ENCODE measurements at places on chromosomes 7 and 10. TPM values are rescaled to one million over a fixed set of nuclear protein-coding genes. Genes with fewer than 3 reads are reported as not detected.

DNA sequence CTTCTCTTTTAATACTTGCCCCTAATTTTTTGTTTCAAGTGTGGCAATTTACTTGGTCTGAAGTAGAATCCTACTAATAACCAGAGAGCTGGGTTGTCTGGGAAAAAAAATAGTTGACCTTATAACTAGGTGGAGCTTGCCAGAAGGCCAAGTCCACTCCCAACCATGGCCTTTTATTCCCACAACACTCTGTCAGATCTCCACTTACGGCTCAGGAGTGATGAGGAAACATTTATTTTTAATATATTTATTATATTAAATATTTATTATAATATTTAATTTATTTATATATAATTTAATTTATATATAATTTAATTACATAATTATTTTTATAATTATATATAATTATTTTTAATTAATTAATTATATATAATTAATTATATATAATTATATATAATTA, 58.8 kb downstream of the TSPAN12 start:
- no peak for DNase-seq

DNA sequence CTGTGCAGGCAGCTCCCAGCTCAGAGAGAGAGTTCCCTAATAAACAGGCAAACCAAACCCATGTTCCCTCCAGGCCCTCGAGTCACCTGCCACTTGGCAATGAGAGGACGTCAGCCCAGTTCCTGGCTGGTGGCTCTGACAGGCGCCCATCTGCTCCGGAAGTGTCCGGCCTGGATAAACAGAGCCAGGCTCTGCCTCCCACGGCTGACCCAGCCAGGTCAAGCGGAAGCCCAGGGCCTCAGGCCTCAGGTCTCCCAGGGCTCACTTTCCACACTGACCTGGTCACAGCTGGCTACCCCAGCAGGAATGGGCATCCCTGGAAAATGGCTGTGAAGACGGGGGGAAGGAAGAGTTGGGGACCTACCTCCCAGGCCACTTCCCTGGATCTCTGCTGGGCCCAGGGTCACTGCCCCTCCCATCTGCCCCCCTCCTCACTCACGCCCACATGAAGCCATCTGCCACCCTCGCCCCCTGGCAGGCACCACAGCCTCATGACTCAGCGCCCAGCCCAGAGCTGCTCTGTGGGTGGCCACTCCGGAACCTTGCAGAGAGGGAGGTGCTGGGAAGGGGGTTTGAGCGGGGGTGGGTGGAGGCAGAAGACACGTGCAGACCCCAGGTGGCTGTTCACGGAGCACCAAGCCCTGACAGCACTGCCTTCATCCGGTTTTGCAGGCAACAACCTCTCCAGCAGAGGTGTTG, 37.4 kb upstream of the DUSP5 start:
- DNase-seq, result no peak

DNA sequence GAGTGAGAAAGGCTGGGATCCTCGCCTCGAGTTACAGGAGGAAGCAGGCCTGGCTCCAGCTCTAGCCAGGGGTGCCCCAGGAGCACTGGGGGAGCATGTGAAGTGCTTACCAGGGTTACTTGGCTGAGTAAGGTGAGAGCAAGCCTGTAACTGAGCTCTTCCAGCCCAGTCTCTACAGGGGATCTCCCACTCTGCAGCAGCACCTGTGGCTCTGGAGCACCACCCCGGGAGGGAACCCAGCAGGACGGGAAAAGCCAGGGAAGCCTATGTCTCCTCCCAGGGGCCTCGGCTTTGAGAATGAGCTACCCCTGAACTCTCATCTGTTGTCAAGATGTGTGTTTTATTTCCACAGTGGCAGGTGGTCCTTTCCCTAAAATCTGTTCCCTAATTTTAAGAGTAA, 10.6 kb downstream of the LRRC20 start:
- DNase-seq, result no peak

GRCh38 chr7:85573346-85573745, 386.5 kb upstream of the SEMA3D start:
- DNase-seq, result no peak

DNA sequence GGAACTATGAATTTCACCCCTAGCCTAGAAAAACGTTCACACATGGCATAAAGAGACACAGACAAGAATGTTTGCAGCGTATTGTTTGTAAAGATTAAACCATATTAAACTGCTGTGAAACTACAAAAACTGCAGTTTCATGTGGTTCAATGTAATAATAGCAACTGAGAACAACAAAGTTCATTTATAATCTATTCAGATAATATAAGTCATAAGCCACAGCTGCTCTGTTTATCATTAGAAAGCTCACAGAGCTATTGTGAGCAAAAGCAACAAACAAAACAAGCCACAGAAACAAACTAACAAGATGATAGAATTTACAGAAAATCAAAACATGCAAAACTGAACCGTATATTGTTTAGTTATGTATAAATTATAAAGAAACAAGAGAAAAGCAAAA, 113.5 kb downstream of the AHR start:
- no peak for DNase-seq

DNA sequence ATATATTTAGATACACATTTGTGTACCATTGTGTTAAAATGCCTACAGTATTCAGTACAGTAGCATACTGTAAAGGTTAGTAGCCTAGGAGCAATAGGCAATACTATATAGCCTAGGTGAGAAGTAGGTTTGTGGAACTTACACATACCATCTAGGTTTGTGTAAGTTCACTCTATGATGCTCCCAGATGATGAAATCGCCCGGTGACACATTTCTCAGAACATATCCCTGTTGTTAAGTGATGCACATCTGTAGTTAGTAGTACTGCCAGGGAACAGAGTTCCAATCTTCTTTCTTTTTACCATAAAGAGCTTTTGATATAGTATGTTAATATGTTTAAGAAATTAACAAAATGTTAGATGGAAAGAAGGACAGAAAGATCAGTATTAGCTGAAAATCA, 138.2 kb downstream of the SNX13 start:
- DNase-seq, result no peak

Gene RTKN2
- 13.2 TPM for total RNA-seq

Gene CFTR
- 6.6 TPM for total RNA-seq

DNA sequence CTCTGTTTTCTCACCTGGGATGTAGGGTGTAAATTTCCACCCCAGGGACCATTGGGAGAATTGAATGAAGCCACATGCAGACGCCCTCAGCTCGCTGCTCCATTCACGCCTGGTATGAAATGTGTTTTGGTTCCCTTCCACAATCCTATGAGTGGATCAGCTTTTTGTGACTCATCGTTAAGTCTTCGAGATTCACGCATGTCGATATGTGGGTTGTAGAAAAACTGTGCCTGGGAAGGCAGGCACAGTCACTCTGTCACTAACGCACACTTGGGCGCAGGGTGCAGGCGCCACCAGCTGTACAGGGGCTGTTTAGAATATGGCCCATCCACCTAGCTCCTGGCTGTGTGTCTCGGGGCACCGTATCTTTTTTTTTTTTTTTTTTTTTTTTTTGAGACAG, 64.2 kb upstream of the SH2B2 start:
- no peak for DNase-seq

DNA sequence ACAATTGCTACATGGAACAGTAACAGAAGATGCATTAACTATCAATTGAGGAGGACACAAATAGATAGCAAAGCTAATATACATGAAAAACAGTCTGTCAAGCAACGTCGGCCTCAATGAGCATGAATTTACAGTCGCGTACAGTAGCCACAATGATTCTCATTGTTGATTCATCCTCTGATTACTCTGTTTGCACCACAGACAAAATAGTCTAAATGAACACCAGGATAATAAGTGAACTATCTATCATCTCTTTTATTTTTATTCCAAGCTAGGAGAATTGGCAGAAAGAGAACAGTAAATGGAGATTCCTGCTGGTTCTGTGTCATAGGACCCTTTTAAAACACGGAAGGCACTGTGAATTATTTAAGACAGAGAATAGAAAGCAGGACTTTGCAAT, 108.5 kb downstream of the EVX1 start:
- DNase-seq, result no peak

DNA sequence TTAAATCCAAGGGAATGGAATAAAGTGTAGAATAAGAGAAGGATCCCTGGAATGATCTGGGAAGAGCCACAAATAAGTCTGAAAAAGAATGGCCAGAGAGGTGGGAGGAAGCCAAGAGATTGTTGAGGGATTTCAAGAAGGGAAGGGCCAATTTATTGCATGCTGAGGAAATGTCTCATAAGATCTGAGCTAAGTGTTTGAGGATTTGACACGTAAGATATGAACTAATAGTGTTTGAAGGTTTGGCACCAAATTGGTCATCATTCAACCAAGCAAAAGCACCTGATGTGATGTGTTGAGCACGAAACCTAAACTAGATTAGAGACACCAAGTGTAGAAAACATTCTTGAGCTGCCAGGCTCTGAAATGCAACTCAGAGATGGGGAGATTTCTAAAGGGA, 97.9 kb downstream of the TSPAN12 start:
- no peak for DNase-seq

DNA sequence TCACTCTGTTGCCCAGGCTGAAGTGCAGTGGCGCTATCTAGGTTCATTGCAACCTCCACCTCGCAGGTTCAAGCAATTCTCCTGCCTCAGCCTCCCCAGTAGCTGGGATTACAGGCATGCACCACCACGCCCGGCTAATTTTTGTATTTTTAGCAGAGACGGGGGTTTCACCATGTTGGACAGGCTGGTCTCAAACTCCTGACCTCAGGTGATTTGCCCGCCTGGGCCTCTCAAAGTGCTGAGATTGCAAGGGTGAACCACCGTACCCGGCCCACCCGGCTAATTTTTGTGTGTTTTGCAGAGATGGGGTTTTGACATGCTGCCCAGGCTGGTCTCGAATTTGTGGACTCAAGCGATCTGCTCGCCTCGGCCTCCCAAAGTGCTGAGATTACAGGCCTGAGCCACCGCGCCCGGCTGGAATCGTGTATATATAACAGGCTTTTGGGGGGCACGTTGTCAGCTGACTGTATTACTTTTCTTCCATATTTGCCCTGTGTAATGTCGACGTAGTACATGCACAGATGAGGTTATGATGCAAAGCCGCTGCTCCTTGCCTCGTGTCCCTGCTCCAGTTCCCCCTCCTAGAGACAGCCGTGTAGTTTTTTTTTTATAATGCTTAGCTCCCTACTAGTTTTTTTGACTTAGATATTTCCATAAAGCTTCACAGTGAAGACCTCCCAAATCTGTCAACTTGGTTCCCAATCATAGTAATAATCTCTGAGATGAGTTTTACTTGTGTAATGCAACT, 883 bp upstream of the TRA2A start:
- no peak for DNase-seq

Gene CUBN
- total RNA-seq, result 0.98 TPM

- no peak for DNase-seq
These were observed 1.3 kb downstream of the ELN start for GRCh38 chr7:74029089-74029785.

Gene CPVL
- 22.1 TPM for total RNA-seq

- DNase-seq, result no peak
These were observed 1.4 kb upstream of the TWIST1 start for GRCh38 chr7:19118636-19119371.

DNA sequence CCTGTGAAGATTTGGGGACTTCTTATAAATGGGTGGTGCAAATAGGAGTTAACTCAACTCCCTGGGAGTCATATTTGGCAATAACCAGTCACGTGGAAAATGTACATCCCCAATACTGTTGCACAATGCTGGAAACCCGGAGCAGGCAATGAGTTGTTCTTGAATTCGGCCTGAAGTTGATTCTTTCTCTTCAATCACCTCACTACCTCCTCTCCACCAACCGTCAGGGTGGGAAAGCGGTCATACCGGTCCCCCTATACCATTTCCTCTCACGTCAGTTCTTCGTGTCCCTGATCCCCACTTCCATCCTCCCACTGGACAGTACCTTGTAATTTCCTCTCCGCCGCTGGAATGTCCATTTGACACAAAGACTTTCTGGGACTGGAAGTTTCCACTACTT, 2.8 kb downstream of the GIMAP5 start:
- DNase-seq, result no peak

DNA sequence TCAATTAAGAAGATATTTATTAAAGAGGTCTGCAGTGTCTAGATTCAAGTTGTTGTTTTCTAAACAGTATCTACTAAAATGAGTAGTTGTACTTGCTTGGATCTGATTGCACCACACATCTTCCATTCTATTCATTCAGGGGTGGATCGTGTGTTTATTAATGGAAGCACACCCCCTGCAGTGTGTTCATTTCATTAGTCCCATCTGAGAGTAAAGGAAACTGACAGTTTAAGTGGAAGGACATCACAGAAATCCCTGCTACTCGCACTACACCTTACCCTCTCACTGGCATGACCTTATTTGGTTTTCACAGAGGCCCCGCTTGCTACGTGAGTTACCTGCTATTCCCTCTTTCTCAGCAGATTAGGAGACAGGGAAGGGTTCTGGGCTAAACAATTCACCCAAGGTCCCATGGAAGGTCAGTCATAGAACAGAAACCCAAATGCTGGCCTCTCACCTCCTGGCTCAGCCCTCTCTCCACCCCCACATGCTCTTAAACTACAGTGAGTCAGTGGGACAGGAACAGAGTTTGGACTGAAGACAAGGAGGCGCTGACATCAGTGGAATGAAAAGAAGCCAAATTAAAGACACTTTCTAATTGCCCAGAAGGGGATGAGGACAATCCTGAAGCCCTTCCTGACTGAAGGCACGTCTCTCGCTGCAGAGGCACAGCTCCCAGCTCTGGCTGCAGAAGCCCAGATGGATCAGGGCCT, 369.2 kb upstream of the NRP1 start:
- DNase-seq, result no peak

DNA sequence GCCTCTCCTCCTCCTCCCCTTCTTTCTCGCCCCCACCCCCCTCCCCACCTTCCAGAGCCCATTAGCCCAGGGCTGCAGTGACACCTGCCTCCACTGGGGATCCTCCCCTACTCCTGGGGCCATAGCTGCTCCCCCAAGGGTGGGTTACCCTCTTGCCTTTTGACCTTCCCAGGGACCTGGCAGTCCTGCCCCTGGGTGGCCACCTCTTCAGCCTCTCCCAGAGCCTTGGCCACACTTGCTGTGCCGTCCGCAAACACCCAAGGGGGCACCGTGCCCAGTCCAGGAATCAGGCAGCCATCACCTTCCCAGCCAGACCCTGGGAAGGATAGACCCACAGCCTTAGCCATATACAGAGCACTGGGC, 19.8 kb upstream of the CLDN4 start:
- no peak for DNase-seq

DNA sequence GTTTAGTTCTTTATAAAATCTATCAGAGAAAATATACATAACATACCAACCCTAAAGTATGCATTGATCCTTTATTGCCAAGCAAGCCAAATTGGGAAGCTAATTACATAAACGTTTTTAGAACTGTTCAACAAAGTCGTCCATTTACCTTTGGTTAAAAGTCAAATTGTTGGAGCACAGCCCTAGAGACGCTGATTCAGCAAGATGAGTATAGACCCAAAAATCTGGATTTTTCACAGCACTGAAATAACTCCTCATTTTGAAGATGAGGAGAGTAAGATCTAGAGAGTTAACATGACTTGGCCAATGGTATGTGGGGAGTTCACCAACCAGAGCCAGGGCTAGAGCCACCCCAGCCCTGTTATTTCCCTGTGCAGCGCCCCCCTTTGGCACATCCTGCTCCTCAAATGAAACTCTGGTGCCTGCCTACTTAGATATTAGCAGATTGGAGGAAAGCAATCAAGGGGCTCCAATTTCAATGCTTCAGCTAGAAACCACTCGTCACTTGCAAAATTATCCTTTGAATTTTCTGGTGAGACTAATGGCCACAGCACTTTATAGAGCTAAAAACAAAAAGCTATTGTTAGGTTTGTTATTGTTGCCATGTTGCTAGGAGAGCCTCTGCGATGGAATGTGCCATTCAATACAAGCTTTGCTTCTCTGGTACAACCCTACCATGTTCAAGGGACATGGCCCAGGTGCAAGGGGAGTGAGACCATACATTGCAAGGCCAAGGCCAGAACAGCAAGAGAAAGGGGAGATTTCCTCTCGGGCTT, 132.6 kb upstream of the ZEB1 start:
- no peak for DNase-seq

GRCh38 chr10:74637685-74638084, 188.7 kb upstream of the KAT6B start:
- no peak for DNase-seq
